T-helper 17 cell (primary cell): ENCODE measurements at places on chromosomes 1 and 21. TPM values are rescaled to one million over a fixed set of nuclear protein-coding genes. Genes with fewer than 3 reads are reported as not detected.

MIXL1 gene
- not detected for total RNA-seq

GRCh38 chr1:224507771-224508523 lies 73.3 kb upstream of the WDR26 start:
- DNase-seq: no peak

SLC9C2 gene
- not detected for total RNA-seq

- DNase-seq: no peak
Observed at GRCh38 chr1:209769971-209770370, 14.1 kb downstream of the TRAF3IP3 start.

GRCh38 chr1:173395762-173396161 lies 81.4 kb upstream of the PRDX6 start:
- DNase-seq: no peak

GRCh38 chr1:235657747-235658526 lies 8.4 kb upstream of the GNG4 start:
- DNase-seq: no peak

- DNase-seq: no peak
Observed at GRCh38 chr21:41711416-41712007, 55.3 kb downstream of the RIPK4 start.

SLC6A9 gene
- total RNA-seq: 0.62 TPM

PGLYRP3 gene
- total RNA-seq: not detected

MAB21L3 gene
- total RNA-seq: not detected
